ENCODE measurements at places on chromosomes 5 and 9.
A peak's percentile ranks its signal among the peaks of the same experiment; 100 is the strongest.

DNA sequence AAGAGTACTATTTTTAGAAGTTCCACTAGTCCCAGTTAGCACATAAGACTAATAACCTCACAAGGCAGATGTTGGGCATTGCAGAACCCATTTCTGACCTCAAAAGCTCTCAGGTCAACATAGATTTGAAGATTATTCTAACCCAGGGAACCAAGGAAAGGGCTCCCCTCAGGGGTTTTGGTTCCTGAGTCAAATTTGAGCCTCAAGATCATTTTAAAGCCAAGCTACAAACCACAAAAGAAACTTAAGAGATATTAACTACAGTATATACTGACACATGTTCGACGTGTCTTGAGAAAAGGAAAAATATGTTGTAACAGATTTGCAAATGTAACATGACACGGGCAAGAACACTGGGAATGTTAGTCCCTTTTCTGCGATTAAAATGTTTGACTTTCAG lies 88.6 kb downstream of the GNAQ start:
- no peak for DNase-seq

DNA sequence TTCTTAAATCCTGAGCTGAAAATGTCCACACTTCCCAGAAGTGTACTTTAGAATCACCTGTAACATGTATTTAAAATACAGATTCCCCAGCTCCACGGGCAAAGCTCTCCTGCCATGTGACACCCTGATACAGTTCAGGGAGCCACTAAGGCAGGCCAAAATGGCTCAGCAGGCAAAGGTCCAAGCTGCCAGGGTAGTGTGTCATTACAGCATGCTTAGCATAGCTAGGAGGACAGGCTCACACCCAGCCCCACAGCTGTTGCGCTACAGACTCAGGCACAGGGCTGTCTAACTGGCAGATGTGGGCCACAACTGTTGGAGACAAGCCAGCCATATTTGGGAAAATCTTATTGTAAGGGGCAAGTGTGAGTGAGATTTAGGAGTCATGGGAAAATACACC lies 73.0 kb downstream of the C9orf85 start:
- DNase-seq, result peak; percentile 62

DNA sequence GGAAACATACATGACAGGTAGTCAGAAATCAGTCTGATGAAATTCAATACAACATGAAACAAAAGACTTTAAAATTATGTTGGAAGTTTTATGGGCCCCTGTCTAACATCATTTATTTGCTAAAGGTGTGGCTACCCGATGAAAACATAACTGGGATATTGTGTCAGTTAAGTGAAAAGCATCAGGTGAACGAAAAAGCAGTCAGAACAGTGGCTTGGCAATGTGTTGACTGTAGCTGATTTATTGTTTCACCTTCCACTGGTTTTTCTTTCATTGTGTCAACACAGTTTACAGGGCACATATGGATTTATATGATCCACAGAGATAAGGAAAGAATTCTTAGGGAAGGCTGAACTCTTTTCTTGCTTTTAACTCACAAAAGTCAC lies 429.6 kb upstream of the ZNF608 start:
- DNase-seq, result no peak

DNA sequence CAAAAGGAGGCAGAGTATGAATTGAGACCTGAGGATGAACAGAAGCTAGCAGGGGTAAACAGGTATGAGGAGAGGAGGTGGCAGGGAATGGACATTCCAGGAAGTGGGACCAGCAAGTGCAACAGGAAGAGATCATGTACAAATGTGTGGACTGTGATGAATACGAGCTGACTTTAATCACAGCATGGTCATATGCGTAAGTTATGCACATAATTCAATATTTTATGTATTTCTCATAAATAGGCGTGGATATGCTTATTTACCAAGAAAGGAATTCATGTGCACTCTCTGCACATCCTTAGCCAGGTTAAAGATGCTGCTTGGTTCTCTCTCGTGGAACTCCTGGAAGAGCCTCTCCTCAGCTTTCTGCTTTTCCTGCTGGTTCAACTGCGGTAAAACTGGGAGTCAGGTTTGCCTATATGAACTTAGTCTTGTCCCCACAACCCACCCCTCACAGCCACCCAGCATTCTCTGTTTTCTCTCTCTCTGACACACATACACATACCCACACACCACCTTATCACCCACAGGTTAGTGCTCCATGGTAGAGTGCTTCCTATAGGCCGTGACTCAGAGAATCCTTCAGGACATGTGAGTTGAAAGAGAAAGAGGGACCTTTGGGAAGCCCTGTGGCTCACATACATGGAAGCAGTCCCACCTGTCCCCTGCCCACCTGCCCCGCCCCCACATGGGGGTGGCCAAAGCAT lies 35.7 kb downstream of the TRPC7 start:
- no peak for DNase-seq

DNA sequence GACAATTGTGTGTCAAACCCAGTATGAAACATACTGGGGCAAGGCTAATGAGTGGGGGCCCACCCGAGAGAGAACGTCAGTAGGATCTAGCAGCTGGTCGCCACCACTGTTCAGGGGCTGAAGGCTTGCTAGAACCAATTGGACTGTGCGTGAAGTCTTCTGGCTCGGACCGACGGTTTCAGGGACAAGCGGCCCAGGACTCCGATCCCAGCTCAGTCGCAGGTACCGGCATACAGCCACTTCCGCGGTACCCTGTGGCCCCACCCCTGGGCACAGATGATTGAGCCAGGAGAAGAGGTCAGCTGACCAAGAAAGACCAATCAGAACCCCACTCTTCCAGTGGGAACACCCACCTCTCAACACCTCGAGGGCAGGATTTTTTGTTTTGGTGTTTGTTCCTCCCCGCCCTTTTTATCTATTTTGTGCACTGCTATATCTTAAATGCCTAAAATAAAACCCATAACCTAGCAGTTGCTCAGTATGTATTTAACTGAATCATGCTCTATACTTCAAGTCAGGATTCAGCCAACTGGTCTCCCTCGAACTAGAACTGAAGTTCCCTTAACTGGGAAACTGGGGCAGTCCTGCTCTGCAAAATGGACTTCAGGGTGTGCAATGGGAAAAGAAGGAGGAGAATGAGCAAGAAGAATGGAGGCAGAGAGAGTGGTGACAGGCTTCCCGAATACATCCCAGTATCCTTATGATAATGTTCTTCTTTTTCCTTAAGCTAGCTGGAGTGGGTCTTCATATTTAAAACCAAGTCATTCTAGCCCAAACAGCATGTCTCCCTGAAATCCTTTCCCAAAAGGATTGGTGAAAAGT lies 21.1 kb upstream of the CPEB4 start:
- no peak for DNase-seq

DNA sequence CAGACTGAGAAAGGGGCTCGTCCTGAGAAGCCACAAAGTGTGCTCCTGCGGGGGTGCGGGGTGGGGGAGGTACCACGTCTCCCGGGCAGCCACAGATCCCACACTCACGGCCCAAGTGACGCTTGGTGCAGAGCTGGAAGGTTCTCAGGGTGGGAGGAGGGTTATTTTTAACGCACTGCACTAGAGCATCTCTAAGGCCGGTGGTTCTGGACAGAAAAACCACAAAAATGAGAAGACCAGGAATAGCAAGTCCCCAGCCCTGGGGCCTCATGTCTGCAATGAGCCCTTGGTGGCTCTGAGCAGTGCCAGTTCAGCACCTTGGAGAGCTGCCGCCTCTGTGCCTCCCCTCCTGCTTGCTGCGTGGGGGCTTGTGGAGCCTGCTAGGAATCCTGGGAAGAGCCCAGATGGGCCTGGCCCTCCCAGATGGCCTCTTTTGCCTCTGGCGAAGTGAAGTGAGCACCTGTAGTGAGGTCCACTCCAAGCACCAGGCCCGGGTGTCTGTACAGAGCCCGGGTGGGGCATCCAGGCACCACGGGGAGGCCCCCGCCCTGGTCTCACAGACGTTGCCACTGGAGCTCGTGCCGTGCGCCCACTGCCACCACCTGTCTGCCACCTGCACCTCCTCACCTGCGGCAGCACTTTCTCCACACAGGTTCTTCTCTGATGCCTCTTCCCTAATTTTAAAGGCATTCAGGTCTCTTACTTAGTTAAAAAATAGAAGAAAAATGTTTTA lies 48.9 kb upstream of the CACNA1B start:
- DNase-seq, result no peak

DNA sequence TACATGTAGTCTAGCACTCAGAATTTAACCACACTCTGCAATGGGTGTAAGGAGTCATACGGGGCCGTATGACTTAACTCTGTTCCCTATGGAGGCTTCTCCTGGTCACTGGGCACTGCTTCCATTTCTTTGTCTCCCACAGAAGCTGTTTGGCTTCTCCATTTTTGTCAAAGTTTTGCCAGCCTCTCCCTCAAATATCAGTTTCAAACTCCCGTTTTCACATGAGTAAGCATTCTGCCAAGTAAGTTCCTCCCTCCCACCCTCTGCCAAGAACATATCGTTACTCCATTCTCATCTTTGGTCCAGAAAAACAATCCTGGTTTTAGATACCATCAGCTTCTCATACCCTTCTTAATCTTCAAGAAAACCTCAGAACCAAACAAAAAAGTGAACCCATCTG lies 6.1 kb downstream of the AFAP1L1 start:
- DNase-seq, result no peak

- DNase-seq, result no peak
Observed at GRCh38 chr5:34587355-34588241, 68.5 kb upstream of the RAI14 start.

GRCh38 chr5:135375040-135375793 lies 23.8 kb downstream of the MACROH2A1 start:
- DNase-seq, result no peak

GRCh38 chr9:28696960-28697359 lies 1123.7 kb upstream of the C9orf72 start:
- DNase-seq, result no peak

- DNase-seq, result no peak
Observed at GRCh38 chr5:144135113-144135762, 35.2 kb downstream of the YIPF5 start.

DNA sequence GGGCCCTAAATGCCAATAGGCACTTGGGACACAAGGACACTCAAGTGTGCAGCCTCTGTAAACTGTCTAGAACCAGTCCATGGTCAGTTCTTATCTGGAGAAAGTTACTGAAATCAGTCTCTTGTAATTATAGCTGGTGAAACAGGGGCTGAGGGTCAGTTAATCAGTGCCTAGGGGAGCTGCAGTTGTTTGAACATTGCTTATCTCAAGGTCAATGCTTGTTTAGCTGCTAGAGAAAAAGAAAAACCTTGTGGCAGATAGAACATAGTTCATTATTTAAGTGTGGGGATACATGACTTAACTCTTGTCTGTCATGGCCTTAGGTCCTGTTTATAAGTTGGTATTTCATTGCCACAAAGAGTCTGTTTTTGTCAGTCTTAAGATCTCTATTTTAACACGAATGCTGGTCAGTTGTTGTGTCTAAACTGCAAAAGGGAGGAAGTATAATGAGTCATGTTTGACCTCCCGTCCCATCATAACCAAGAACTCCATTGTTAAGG lies 108.0 kb downstream of the STARD4 start:
- no peak for DNase-seq

DNA sequence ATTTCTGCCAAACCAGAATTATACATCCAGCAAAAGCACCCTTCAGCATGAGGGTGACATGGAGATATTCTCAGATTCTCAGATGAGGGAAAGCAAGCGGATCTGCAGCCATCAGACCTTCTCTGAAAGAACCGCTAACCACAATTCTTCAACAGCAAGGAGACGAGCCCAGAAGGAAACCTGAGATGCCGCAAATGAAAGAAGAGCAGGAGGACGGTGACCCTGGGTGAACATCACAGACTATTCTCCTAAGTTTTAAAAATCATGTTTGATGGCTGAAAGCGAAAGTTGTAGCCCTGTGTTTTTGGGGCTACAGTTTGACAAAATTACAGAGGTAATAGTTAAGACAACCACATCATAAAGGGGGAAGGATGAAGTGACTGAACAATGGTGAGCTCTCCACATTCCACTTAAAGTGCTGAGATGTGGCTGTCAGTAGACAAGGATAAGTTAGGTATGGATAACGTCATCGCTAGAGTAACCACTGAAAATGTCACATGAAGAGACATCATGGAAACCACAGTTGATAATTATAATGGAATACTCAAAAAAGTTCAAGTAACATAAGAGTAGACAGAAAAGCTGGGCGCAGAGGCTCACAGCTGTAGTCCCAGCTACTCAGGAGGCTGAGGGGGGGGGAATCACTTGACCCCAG lies 31.5 kb upstream of the NSMF start:
- DNase-seq, result no peak

DNA sequence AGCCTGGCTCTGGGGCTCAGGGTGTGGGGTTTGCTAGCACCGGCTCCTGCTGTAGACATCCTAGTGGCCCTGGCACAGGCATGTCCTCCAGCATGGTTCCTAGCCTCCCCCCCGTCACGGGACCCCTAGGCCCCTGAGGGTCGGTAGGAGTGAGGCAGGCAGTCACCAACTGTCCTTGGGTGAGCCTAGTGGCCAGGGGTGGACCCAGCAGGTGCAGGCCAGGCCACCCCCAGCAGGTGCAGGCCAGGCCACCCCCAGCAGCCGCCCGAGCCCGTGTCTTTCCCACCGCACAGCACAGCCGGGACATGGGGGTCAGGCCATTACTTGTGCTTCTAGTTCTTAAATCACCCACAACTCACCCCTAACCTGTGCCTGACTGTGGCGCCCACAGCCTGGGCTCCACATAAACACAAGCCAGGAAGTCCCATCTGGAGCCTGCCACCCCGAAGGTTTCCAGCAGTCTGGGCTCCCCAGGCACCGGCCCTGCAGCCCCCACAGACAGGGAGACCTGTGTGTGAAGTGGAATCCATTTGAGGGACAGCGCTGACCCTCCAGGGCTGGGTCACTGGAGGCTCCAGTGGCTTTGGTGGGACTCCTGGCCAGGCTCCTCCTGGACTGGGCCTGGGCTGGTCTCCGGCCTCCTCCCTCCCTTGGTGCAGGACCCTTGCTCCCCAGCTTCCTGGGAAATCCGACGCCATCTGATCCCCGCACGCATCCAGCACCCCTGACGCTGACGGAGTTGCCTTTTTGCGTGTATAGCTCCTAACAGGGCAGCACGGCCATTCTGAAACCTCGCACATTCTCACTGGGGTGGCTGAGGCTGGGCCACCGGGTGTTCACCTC lies 114.1 kb upstream of the LPCAT1 start:
- DNase-seq, result no peak

GRCh38 chr5:109304309-109304708 lies 105.5 kb downstream of the PJA2 start:
- no peak for DNase-seq

DNA sequence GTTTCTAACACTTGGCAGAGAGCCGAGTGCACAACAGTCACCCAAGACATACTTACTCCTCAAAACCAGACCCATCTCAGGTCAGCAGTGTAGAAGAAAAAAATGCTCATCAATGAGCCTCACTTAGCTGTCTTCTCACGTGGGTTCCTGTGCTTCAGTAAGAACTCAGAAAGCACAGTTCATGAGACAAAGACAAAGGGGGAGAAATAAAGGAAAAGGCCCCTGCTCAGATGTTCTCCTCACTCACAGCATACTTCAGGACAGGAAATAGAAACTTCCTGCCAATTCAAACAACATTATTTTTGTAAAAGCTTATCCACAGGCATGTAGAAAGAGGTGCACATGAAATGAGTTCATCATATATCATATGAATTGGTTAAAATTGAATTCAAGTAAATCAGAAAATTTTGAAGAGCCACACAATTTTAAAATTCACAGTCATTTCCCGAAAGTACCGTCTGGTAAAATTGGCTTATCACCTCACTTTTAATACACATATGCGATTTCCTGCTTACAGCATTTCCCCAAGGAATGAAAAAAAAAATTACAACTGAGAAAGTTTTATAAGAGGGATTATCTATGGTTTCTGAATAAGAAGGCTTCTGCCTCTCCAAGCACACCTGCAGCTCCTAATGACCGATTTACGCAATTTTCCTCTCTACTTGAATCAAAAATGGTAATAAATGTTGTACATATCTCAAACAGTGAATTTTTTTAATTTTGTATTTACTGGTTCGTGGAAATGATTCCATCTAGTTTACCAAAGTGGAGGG lies 328.3 kb downstream of the TMEM167A start:
- DNase-seq, result no peak

All from left ventricle myocardium inferior (tissue), 1 donor.